Posterior vena cava (tissue), 2 donors: ENCODE measurements at places on chromosomes 1 and 21.

GRCh38 chr1:201896951-201897391 lies 8.3 kb downstream of the SHISA4 start:
- no peak for DNase-seq

DNA sequence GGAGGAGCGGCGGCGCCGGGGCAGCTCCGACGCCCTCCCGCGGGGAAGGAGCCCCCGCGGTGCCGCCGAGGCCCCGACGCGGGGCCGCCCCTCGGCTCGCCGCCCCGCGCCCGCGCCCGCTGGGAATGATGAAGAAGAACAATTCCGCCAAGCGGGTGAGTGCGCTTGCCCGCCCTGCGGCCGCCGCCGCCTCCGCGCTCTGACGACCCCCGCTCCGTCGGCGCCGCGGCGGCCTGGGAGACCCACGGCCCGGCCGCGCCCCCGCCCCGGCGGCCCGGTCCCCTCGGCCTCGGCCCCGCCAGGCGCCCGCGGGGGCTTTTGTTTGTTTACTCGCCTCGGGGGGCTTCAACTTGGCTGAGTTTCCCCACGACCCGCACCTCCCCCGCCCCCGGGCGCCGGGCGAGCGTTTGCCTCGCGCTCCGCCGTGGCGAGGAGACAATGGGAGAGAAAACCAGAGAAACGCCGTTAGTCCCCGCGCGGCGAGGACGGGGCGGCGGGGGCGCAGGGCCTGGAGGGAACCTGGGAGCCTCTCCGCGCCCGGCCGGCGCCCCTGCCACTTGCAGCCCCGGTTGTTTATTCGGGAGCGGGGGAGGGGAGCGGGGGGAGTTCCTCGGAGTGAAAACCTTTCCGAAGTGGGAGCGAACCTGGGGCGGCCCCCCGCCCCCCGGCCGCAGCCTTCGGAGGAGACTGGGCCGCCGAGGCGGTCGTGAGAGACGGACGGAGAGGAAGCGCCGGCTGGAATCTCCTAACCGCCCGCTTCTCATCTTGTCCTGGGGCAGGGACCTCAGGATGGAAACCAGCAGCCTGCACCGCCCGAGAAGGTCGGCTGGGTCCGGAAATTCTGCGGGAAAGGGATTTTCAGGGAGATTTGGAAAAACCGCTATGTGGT lies 661 bp downstream of the PLEKHO1 start:
- DNase-seq: no peak

GRCh38 chr1:228445843-228446650 lies 29.4 kb upstream of the TRIM17 start:
- peak; percentile 82 for DNase-seq

- DNase-seq: no peak
These were observed 3.6 kb upstream of the ADAMTSL4 start for GRCh38 chr1:150545486-150546032.

GRCh38 chr1:225658041-225658440 lies 5.1 kb upstream of the ENAH start:
- DNase-seq: no peak

DNA sequence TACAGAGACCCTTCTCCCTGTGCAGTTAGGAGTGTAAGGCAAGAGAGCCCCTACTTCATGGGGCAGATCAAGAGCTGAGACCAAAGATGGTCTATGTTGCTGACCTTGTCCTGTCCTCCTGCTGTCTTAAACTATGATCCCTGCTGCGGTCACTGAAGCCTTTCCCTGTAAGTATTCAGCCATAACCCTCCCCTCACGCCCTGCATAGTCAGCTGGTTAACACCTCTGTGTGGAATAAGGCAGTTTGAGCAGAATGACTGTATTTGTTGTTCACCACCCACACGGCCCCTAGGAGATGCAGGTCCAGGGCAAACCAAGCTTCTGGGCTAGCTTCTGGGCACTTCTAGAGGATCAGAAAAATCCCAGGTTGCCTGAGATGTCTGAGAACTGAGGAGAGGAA lies 356 bp downstream of the TSPAN1 start:
- DNase-seq: no peak

GRCh38 chr1:193699261-193699660 lies 512.8 kb upstream of the B3GALT2 start:
- DNase-seq: no peak

GRCh38 chr1:156115514-156116374 lies 1.2 kb downstream of the LMNA start:
- DNase-seq: peak; percentile 85

- DNase-seq: no peak
These were observed 165.5 kb downstream of the PLPPR4 start for GRCh38 chr1:99429754-99430153.

DNA sequence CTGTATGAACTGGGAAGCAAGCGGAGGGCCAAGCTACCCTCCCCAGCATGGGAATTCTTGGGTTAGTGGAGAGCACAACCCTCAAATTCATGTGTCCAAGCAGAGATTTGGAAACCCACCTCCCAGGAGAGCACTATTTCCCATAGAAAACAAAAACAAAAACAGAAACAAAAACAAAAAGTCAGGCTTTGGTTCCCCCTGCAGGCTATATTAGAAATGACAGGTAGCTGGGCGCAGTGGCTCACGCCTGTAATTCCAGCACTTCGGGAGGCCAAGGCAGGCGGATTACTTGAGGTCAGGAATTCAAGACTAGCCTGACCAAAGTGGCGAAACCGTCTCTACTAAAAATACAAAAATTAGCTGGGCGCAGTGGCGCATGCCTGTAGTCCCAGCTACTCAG lies 10.8 kb downstream of the MINDY1 start:
- DNase-seq: peak; percentile 85

DNA sequence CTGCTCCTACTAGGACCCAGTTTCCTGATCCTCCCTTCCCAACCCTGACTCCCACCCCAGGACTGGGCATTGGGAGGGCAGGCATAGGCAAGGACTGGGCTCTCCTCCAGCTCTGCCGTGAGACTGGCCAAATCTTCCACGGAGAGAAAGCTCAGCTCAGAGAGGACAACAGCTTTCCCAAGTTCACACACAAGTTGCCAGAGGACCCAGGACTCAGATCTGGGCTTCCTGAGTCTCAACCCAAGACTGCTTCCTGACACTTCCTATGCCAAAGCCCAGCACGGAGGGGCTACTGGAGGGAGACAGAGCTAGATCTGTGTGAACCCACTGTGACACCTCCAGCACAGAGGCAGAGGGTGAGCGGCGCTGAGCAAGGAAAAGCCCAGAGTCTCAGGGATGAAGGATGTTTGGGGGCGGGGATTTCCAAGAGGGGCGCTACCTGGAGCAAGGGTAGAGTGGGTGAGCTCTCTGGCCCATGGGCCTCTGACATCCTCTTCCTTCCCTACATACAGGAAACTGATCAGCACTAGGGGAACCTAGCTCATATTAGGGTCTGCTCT lies 7.1 kb downstream of the PDZK1IP1 start:
- DNase-seq: peak; percentile 64

DNA sequence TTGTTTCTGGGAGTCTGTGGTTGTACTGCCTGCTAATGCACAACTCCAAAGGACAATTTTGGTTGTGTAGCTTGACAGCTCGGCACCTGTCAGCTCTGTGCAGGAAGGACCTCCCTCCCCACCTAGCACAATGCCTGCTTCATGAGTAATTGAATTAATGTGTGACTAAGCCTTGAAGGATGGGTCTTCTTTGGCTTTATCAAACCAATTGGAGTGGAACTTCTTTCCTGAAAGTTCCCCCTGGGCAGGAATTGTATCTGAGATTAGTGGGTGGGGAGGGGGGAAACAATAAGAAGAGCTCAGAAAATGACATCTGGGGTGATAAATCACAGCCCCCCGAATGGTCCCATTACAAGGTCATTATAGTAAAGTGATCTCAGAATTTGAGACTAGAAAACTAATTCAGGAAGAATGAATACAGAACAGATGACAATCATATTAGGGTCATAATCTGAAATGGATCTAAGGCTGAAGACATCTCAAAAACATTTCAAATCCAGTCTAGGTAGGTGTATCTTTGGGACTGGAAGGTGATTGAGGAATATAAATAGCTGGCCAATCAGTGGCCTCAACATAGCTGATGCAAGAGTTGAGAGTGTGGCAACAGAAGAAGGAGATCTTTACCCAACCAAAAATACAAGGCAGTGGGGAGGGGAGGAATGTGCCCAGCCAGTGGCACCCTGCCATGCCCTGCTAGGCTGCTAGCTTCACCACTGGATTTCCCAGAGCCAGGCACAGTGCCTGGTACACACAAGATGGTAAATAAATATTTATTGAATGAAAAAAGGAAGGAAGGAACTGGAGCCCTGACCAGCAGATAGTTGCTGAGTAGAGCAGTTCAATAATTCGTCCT lies 10.1 kb upstream of the SESN2 start:
- no peak for DNase-seq

GRCh38 chr1:34266127-34266951 lies 89.6 kb downstream of the C1orf94 start:
- no peak for DNase-seq

DNA sequence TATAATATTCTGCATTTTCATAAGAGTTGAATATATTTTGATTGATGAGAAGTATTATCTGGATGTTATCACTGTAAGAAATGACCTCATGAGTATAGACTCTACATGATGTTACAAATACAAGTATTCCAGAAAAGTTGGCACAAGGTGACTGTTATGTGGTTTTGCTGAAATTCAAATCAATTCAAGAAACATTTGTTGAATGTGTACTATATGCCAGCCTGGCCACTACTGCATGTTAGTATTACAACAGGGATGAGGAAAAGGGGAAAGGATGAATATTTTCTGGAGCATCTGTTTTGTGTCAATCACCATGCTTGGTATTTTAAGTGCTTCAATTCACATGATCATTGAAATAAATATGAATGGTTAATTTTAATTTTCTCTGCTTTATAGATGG lies 250.9 kb upstream of the PBX1 start:
- no peak for DNase-seq

DNA sequence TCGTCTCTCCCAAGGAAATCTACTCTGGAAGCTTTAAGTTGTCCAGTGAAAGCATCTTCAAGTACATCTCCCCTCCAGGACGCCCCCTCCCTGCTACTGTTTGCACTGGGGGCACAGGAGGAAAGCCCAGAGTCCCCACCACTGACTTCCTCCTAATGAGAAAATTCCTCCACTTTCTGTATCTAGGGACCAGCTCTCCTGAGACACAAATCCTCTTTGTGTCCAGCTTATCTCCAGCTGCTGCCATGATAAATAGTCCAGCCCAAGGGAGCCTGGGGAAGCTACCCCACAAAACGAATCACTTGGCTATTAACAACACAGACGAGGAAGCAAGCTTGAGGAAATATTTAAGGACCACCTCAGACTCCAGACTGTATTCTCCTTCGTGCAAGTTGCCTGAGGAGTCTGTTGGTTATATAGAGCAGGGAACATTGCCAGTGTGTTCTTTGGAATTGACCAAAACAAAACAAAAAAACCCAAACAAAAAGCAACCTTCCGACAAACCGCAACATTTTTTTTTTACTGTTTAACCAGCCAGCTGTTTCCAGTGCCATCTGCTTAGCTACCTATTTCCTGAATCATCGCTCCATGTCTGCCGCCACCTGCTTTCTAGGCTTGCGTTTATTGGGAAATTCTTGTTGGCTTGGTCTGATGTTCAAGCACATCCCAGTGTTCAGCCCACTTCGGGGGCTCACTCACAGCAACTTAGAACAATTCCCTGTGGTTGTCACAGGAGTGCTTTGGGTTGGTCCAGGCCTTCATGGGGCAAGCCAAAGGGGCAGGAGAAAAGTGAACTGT lies 7.7 kb downstream of the C1orf226 start:
- no peak for DNase-seq

GRCh38 chr1:169694304-169695075 lies 16.9 kb downstream of the SELL start:
- DNase-seq: no peak

DNA sequence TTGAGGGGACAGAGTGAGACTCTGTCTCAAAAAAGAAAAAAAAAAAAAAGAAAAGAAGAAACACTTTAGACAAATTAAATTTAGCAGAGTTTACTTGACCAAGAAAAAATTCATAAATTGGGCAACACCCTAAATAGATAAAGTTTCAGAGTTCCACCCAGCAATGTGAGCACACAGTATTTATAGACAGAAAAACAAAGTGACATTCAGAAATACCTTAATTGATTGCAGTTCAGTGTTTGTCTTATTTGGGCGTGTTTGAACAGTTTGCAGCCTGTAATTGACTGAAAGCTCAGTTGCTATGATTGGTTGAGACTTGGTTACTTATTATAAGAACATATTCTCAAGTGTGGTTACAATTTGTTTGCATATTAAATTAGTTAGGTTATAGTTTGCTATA lies 603.5 kb upstream of the NEGR1 start:
- no peak for DNase-seq

DNA sequence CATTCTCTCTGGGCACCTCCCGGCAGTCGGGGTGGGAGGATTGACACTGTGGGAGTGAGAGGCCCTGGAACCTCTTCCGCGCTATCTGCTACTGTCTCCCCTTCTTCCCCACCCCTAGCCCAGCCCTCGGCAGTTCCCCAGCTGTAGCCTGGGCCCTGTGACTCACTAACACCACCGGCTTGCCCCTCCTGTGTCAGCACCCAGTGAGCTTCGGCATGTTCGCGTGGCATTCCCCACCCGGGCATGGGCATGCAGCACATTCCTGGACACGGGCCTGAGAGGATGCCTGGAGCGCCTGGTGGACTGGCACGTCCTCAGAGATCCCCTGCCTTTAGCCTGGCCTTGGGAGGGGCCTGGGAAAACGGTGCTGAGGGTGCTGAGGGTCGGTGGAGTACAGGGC lies 1.3 kb downstream of the CDK18 start:
- no peak for DNase-seq

DNA sequence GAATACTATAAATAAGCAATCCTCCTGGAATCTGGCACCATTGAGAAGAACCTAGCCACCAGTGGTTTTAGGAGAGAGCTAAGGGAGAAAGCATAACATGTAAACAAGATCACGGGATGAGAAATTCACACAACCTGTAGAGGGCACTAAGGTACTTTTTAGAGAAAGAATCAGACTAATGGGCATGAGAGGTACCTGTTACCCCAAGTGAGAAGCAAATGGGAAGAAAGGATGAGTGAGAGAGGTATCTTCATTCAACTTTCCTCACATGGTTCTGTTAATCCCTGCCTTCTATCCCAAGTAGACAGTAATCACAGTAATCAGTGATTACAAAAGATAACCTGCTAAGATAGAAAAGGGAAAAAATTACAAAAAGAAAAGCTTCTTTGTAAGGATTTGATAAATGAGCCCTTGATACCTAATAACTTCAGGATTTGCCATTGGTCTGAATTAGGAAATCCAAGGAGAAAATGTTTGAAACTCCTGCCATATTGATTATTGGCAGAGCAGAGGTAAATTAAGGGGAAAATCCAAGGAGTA lies 251.1 kb upstream of the ADGRL2 start:
- DNase-seq: no peak
